ENCODE measurements at places on chromosomes 2 and 18.

DNA sequence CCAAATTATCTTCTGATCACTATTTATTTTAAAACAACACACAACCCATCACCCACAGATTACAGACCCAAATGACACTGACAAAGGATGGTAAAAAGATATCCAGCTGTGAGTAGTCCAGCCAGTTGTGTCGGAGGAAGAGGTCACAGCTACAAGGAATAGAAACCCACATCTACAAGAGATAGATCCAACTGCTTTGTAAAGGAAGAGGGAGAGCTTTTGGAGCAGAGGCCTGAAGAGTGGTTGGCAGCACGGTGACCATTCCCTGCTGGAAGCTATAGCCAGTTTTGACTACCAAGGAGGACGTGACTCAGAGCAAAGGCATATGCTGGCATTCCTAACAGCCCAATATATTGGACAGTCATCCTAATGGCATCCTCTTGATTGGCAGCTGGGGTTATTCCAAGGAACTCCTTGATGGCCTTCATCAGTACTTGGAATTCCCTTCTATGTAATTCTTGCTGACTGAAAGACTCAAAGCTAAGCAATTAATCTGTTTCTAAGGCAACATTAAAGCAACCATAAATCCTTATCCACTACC, 17.1 kb downstream of the SLC8A1 start:
- DNase-seq, result no peak

- no peak for DNase-seq
These were observed 656.8 kb downstream of the BCL11A start for GRCh38 chr2:59896499-59897245.

- no peak for DNase-seq
These were observed 48.5 kb downstream of the NAT8 start for GRCh38 chr2:73593680-73594079.

- DNase-seq, result no peak
These were observed 38.8 kb downstream of the ANKMY1 start for GRCh38 chr2:240518981-240519380.

DNA sequence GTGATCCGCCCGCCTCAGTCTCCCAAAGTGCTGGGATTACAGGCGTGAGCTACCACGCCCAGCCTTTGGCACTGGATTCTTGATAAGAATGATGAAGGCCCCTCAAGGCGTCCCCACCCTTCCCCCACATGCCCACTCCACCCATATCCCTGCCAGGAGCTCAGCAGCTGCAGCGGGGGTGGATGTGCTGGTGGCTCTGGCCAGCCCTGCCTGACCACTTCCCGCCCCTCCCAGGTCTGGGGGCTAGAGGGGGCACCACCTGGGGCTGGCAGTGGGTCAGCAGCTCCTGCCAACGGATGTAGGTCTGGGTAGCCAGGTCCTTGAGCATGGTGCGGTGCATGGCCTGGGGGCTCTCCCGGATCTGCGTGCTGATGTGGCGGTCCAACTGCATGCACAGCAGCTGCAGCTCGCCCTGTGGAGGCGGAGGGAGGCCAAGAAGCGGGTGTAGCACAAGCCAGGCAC, 7.8 kb upstream of the SEMA4C start:
- no peak for DNase-seq

- DNase-seq, result no peak
These were observed 53.1 kb upstream of the ZEB2 start for GRCh38 chr2:144572977-144573376.

Measured in CD4-positive, alpha-beta T cell treated with Interleukin-17A for 4 hours (primary cell).